ENCODE measurements at places on chromosomes 16 and 17.

- no peak for DNase-seq
Observed at GRCh38 chr17:10628756-10629155, 28.4 kb downstream of the MYH3 start.

DNA sequence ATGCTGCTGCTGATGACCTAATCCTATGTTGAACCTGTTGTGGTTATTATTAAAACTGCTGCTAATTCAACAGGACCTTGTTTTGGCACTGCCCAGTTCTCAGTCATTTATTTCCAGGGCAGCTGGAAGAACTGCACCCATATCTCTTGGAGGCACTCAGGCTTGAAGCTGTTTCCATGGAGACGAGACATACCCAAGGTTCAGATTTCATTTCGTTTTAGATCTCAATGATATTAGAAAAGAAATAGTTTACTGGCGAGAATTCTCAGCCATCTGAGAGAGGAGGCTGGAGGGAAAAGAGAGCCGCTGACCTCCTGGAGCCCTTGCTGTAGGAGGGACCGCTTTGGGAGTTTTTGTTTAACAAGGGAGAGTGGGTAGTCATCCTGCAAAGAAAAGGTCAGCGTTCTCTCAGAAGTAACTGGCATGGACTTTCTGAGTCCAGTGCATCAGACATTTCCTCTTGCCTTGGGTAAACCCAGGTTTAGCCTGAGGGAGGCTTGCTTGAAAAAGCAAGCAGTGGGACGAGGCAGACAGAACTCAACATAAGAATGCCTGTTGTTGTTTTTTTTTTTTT, 75.4 kb downstream of the YPEL2 start:
- no peak for DNase-seq

- DNase-seq: peak; percentile 66
Observed at GRCh38 chr16:87583453-87584131, 18.7 kb upstream of the JPH3 start.

GRCh38 chr17:7058831-7059447, 15.0 kb upstream of the SLC16A11 start:
- no peak for DNase-seq

DNA sequence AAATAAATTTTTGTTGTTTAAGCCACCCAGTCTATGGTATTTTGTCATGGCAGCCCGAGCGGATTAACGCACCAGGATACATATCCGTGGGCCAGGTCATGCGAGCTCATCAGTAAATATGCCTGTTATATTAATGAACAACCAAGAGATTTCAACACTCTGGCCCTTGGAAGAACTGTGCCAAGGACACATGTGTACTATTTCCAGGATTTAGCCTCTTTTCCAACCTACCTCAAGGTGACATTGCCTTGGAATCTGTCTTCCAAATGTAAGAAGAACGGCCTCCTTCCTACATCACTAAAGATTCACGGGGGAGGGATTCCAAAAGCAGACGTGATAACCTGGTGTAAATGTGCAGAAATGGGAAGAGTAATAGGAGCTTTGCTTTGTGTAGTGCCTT, 72.8 kb upstream of the DYNLRB2 start:
- no peak for DNase-seq

- DNase-seq: no peak
Observed at GRCh38 chr17:5413682-5414081, 5.8 kb downstream of the NUP88 start.

GRCh38 chr17:51479303-51479702, 219.0 kb downstream of the UTP18 start:
- no peak for DNase-seq
